Upper lobe of left lung (tissue), 6 donors: ENCODE measurements at places on chromosomes 2 and 18. TPM values are rescaled to one million over a fixed set of nuclear protein-coding genes. Genes with fewer than 3 reads are reported as not detected.

GRCh38 chr2:150129921-150130575 lies 357.4 kb downstream of the RND3 start:
- no peak for DNase-seq

DNA sequence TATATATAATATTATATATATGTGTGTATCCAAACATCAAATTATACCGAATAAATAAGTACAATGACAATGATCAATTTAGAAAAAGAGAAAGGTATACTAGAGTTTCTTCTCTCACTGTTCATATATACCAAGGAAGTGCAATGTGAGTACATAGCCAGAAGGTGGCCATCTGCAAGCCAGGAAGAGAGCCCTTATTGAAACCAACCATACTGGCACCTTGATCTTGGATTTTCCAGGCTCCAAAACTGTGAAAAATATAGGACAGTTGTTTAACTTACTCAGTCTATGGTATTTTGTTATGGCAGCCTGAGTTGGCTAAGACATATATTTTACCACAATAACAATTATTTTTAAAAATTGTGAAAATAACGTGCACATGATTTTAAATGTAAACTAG lies 1490.2 kb upstream of the SLC39A10 start:
- DNase-seq = no peak

FOXD4L1 gene
- 0.22 TPM for total RNA-seq

DNA sequence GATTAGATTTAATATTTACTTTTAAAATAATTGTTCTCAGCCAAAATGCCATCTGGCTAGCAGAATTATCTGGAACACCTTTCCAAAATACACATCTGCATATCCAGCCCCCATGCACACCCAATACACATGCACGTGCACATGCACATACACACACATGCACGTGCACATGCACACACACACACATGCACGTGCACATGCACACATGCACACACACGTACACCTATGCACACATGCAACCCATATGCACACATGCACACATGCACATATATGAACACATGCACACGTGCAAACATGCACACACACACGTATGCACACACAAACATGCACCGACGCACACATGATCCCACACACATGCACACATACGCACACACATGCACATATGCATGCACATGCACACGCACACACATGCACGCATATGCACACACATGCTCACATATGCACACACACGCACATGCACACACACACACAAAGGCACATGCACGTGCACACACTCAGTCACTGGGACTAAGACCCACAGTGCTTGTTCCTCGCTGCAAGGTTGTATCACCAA lies 53.5 kb downstream of the COPS8 start:
- no peak for DNase-seq

DNA sequence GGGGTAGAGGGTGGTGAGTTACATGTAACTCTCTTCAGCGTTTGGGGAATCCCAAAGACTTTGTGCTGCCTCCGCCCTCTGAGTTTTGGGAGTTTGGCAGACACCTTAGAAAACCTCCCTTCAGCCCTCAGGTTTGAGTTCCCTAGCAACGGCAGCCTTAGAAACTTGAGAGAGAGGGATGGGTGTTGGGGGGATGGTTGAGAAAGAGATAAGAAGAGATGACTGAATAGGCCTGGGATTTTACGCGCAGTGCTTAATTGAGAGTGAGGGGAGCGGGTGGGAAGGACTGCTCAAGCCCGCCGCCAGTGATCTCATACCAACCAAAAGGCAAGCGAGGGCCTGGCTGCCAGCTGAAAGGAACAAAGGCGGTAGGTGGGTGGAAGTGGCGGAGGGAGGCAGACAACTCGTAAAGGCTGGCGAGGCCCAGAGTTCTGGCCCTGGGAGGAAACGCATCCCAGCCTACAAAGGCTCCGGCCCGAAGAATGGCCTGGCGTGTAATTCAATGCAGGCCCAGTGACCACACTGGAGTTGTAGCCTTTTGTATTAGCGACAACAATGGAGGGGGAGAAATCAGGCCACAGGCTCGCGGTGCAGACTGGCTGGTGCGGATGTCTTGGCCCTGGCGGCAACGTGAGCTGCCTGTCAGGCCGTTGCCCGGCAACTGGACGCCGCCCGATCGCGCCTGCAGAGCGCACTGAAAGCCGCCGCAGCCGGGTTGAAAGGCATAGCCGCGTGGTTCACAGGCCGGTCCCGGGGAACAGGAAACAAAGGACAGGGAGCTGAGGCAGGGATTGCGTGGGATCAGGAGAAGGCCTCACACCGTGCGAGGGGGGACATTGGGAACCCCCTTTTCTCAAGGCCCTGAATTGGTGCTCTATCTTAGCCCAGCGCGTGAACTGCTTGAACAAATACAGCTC lies 39.9 kb upstream of the DARS1 start:
- DNase-seq = peak; percentile 92

CYP27C1 gene
- not detected for total RNA-seq

DNA sequence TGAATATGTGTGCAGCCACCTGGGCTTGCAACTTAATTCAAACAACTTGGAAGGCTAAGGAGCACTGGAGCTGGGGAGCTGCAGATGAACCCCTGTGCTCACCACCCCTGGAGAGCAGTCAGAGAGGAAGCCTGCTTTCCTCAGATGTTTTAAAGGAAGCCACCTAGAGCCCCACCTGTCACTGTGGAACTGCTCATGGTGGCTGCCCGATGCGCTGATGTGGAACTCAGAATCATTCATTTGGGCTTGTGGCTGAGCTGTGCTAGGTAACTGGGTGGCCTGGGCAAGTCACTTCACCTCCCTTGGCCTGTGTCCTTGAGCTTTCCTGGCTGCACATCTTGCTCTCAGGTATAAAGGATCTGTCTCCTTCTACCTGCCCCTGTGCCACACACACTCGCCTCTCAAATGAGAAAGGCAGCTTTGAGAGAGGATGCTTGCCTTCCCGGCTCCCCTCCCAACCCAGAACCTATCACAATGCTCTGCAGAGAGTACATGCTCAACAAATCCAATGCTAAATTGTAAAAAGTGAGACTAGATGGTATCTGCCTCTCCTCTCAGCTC lies 41.3 kb downstream of the BCL11A start:
- DNase-seq = no peak

- no peak for DNase-seq
These were observed 103.0 kb downstream of the SPIRE1 start for GRCh38 chr18:12554796-12555388.

DNA sequence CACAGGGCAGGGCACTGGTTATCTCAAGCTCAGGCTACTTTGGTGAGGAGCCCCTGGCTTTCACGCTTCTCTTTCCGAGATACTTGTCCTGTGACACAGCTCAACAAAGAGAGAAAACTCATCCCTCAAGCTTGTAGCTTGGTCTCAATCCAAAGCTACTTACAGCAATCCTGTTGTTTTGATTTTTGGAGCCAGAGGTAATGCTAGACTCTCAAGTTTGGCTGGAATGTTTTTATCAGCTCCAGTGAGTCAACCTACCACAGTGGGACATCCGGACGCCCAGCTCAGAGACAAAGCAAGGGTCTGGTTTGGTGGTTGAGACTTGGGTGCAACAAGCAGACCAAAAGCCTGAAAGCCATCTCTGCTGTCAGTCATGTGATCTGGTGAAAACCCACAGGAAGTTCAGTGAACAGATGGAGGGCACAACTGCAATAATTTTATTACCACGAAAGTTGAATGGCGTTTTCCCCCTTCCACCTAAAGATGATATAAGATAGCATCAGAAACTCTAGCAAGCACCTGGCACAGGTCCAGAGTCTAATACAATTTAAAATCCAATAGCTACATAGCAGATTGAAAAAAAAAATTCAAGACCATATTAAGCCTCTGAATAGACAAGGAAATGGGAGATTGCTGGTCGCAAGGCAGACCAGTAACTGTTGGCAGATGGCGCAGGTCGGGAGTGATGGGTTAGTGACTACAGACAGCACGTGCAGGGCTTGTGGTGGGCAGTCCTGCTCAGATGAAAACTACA lies 102.3 kb upstream of the SMAD7 start:
- no peak for DNase-seq

DNA sequence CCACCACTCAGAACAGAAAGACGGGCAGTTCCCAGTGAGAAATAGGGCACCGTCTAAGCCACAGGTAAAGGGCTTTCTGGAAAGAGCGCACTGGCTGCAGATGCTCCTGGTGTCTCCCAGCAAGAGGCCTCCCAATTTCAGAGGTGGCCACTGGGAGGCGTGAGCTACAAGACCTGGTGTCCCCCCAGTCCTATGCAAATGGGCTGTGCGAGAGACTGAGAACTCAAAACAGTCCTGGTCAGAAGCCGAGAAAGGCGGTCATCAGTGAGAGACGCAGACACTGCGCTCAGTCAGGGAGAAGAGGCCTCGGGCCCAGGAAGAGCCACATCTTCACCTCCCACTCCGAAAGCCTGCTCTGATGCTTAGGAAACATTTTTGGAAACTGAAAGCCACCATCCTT lies 179.5 kb downstream of the EIPR1 start:
- DNase-seq = no peak

- DNase-seq = no peak
These were observed 1.2 kb downstream of the MAL start for GRCh38 chr2:95026471-95027368.

DNA sequence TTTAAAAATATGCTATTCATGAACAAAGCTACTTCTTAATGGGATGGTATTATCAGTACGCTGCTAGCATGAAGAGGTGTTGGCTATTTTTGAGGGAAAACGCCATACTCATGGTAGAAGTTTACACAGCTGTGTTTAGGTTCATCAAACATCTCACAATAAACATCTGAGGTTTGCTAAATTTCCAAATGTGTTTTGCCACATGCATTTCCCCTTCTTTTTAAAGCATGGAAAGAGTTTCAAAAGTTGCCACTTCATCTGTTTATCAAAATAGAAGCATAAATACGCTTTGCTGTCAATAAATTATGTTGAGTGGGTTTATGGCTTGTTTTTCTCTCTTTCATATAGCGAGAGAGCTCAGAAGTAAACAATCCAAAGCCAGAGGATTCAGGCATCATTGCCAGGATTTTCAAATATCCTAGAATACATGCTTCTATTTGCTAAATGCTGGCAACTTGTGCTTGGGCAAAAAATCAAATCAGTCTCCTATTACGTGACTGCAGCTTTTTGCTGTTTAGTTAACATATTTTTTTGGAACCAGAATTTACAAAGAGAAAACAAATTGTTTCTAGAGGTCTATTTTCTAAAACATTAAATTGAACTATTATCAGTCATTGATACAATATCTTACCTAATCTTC lies 1919.9 kb upstream of the LRRTM1 start:
- DNase-seq = no peak

- DNase-seq = no peak
These were observed 202.2 kb downstream of the RNF152 start for GRCh38 chr18:61690418-61691138.

DNA sequence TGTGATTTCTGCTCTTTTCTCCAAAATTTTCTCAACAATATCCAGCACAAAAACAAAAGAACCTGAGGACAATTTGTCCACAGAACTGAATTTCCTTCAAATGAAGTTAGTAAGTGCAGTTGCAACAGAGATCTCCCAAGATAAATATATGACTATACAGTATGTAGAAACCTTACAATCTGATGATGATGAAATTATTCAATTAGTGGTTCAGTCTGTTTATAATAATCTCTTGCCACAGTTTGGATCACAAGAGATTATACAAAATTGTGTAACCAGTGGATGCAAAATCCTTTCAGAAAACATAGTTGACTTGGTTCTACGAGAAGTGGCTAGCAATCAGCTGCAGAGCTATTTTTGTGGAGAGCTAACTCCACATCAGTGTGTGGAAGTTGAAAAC lies 68.7 kb downstream of the FSIP2 start:
- DNase-seq = no peak

- DNase-seq = no peak
These were observed 131.8 kb downstream of the NEDD4L start for GRCh38 chr18:58175786-58176176.

GRCh38 chr2:156455361-156455975 lies 19.3 kb downstream of the GPD2 start:
- no peak for DNase-seq

- DNase-seq = no peak
These were observed 55.5 kb downstream of the SEPTIN10 start for GRCh38 chr2:109558076-109558882.

ASB18 gene
- total RNA-seq = not detected

- no peak for DNase-seq
These were observed 26.8 kb downstream of the LAMA1 start for GRCh38 chr18:7090771-7091170.

C1QL2 gene
- not detected for total RNA-seq

- DNase-seq = peak; percentile 70
These were observed 13.1 kb upstream of the GPR17 start for GRCh38 chr2:127632592-127633489.

CRYGC gene
- total RNA-seq = not detected

LIMS4 gene
- 0.79 TPM for total RNA-seq

DNA sequence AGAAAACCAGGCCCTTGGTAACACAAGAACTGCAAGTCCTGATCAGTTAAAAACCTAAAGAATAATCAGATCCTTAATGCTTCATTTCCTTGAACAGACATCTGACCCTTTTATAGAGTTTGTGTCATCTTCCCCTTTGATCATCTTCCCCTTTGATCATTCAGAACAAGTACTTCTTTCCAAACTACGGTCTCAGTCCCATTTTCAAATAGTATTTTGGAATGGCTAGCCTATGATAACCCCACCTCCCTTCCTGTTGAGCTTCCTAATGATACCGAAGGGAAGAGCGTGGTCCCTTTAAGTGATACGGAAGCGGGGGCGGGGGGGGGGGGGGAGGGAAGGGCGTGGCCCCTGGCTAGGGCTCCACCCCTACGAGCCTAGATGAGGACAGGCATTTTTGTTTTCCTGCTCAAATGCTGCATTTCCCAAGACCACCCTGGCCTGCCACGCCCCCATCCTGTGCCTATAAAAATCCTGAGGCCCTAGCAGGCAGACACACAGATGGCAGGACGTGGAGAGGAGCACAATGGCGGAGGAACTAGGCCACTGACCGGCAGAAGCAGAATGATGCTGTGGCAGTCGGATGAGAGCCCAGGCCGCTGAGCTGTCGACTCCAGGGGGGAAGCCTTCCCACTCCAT lies 24.1 kb upstream of the CHRNA1 start:
- DNase-seq = no peak

DNA sequence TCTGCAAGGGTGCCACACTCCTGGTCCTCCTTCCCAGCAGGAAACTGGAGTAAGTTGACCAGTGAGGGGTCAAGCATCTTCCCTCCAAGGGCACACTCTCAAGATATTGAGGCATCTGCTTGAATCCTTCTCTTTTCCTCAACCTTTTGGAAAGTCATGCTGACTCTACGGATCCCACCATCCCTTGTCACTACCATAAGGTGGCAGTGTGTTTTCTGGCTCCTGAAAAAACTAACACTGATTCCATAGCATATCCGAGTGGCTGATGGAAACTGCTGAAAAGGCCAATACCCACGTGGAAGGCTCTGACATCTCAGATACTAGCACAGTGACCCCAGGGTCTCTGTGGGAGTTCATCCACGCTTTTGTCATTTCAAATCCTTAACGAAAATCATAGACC lies 37.1 kb downstream of the GPR45 start:
- no peak for DNase-seq

GRCh38 chr2:15673919-15674636 lies 82.4 kb downstream of the DDX1 start:
- no peak for DNase-seq

TMEM200C gene
- not detected for total RNA-seq

DNAH7 gene
- total RNA-seq = 18.9 TPM

LYG1 gene
- total RNA-seq = 1.5 TPM

GRCh38 chr18:58177896-58178470 lies 134.0 kb downstream of the NEDD4L start:
- no peak for DNase-seq
